NCI-H524 treated with DMSO at 0.1 percent for 48 hours (cell line): ENCODE measurements at places on chromosomes 7 and 10.

GRCh38 chr7:2100278-2101208, 132.2 kb downstream of the MAD1L1 start:
- DNase-seq, result no peak

- no peak for DNase-seq
Observed at GRCh38 chr10:28137907-28138880, 139.3 kb upstream of the ODAD2 start.

- no peak for DNase-seq
Observed at GRCh38 chr7:22418251-22419046, 61.5 kb upstream of the RAPGEF5 start.

- no peak for DNase-seq
Observed at GRCh38 chr10:89030791-89031190, 40.2 kb downstream of the FAS start.

GRCh38 chr10:72449941-72450441, 95.3 kb upstream of the DNAJB12 start:
- DNase-seq, result no peak

DNA sequence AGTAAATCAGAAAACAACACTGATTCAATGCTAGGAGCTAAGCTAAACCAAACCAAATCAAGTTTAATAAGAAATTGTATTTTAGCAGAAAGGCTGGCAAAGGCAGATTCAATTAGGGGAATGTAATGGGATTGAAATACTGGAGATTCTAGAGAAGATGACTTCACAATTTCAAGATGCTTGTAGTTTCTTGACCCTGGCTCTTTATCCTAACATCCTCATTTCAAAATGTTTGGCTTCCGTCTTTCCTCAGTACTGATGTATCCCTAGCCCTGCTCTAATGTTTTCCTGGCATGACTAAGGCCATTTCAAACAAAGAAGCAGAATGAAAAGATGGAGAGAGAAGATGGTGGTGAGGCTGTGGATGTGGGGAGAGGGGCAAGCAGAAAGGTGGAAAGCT, 2.7 kb upstream of the JCAD start:
- no peak for DNase-seq

DNA sequence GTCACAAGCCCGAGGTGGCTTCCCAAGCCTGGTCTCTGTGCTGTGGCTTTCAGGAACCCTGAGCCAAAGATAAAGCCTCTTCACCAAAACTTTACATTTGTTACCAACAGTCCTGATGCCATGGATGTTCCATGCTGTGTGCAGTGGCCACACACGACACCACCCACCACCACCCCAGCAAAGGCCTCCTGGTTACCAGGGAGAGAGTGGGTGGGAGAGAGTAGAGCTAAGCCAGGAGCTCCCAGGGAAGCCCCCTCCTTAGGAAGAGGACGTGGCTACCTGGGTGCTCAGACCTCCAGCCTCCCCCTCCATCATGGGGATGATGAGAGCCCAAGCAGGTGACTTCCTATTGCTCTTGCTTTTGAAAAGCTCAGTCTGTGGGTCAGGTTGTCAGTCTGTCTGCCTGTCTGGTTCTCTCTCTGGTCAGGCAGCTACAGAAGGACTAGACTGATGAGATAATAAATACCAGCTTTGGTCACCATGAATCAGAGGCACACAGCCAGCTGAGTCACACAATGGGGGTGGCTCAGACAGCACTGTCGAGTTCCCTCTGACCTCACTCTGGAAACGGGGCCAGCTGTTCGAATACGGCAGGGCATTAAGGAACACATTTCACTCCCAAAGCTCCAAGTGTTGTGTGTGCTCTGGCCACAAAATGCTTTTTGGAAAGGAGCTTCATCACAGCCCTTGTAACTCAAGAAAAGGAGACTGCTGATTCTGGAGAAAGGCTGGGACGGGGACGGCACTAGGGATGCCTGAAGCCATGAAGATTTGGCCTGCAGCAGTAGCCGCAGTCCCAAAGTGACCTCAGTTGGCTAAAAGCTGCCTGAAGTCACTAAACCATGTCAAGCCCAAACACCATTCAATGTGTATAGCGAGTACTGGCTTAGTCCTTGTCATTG, 166.0 kb downstream of the FANK1 start:
- no peak for DNase-seq

- DNase-seq, result no peak
Observed at GRCh38 chr10:69403519-69403918, 13.2 kb downstream of the TACR2 start.

DNA sequence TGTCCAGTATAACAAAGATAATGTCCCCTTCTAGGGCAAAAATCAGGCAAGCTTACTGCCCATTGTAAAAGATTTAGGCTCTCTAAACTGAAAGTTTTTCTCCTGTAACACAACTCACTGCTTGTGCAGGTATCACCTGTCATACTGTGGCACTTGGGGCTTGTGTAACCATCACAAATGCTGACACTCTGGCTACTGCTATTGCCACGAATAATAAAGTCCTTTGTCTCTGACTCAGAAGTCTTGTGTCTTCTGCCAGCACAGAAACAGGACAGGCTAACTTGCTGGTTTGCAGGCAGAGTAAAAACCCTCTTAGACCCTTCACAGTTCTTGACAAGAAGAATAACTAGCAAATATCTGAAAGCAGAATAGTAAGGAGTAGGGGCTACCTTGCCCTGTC, 273.9 kb downstream of the RPS24 start:
- no peak for DNase-seq

- no peak for DNase-seq
Observed at GRCh38 chr10:114400091-114400490, 4.2 kb downstream of the AFAP1L2 start.

DNA sequence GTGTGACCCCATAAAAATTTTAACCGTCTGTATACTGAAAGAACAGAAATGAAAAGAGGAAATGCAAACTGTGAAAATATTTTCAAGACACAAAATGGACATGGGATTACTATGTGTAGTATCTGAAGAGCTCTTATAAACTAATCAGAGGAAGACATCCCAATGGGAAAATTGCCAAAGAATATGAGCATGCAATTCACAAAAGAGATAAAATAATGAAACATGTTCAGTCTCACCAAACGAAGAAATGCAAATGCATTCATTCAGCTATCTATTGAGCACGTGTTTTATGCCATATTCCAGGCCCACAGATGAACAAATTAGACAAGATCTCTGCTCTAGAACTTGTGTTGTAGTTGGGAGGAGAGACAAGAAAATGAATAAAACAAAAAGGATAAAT, 63.2 kb downstream of the NHLRC2 start:
- no peak for DNase-seq

DNA sequence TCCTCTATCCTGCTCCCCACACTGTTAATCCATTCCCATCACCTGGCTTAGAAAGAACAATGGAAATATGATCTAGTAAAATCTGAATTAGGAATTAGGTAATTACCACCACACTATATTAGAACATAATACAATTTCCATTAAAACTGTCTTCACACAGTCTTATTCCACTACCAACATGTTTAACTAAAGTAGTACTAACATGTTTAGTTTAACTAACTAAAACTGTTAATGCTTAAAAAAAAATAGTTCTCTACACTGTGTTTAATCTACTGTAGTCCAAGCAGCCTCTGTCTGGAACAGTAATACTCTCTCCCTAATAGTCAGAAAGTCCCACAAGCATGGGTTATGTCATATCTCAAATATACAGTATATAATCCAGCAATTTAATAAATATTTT, 150.8 kb downstream of the SGMS1 start:
- no peak for DNase-seq

GRCh38 chr10:117425974-117426566, 50.8 kb upstream of the PDZD8 start:
- DNase-seq, result no peak

GRCh38 chr10:98235846-98236245, 32.1 kb downstream of the LOXL4 start:
- DNase-seq, result no peak

DNA sequence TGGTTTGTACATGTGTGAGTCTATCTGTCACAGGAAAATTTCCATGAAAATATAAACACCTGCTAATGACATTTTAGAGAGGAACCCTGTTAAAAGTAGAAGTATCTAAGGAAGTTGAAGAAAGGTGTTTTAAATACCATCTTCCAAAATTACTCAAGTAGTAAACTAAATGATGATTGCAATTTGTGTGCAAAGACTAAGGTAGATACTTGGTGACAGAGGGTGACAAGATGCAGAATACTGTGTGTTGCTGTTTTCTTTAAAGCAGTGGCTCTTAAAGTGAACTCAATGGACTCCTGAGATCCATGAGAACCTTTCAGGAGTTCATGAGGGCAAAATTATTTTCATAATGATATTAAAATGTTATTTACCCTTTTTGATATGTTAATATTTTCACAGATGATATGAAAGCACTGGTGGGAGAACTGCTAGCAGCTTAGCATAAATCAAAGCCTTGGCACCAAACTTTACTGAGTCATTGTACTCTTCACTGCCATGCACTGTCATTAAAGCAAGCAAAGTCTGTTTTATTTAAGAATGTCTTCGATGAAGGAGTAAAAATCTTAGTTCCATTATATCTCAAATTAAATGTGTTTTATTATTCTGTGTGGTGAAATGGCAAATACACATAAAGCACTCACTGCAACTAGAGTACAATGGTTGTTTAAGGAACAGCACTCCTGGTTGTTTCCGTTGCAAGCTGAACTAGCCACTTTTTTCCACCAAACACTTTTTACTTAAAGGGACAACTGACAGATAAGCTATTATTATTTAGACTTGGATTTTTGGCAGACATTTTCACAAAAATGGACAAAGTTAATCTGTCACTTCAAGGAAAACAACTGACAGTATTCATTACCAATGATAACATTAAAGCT, 133.7 kb downstream of the LRRN3 start:
- no peak for DNase-seq

GRCh38 chr7:69182596-69183467, 415.4 kb upstream of the AUTS2 start:
- no peak for DNase-seq

DNA sequence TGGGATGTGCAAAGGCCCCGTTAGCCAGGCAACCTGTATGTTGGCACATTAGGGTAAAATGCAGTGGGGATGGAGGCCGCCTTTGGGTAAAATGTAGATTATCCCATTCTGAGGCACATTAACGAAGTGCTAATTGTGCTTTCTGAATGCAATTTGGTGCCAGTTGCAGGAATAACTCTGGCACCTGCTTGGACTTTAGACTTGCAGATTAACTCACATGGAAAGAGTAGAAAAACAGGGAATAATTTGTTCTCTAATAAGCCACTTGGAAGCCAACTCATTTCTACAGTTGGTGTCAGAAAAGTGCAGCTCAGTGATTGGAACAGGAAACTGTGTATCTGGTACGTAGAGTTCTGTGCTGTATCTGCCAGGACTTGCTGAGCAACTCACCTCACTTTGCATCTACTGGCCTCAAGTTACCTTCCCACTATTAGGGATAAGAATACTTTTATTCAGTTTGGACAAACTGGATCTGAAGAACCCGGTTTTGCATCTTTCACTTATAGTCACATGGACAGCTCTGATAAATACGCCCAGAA, 377.4 kb upstream of the PODXL start:
- DNase-seq, result no peak

- no peak for DNase-seq
Observed at GRCh38 chr10:95400787-95401186, 110.0 kb upstream of the PDLIM1 start.

GRCh38 chr10:5435328-5435727, 23.0 kb downstream of the NET1 start:
- DNase-seq, result no peak

- no peak for DNase-seq
Observed at GRCh38 chr10:102241032-102241443, 274 bp downstream of the PITX3 start.

DNA sequence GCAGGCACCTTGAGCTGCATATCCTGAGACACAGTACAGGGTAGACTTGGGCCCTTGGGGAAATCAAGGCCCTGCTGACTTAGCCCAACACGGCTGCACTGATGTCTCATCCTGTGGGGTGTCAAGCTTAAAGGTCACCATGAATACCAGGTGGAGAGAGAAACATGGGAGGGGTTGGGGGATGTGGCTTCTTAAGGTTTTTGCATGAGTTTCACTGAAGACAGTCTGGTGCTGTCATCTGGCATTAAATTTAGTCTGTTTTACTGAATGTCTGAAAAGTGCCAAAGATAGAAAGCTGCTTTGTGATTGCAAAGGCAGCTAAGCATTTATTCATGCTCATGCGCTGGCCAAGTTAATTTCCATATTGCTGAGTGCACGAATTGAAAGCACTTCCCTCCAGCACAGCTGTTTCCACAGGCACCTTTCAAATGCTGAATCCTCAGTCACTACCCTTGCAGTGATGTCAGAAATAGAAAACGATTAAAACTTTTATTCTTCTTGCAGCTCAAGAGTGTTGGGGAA, 102.1 kb downstream of the OSBPL3 start:
- DNase-seq, result no peak

DNA sequence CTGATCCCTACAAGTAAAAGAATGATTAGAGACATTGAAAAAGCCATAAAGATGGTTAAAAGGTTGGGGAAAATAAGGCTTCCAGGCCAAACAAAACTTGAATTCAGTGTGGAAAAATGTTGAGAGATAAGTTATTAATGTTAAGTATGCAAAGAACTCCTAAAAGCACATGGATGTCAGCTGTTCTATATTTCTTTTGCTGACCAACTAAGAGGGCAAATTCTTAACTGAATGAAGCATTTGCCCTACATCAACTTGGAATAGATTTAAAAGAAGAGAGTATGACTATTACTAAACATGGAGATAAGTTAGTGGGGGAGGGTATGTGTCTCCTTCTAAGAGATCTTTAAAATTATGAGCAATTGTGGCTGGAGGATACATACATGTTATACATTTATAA, 124.8 kb downstream of the KIAA1217 start:
- DNase-seq, result no peak
